ENCODE measurements at places on chromosomes 6 and 20.
A peak's percentile ranks its signal among the peaks of the same experiment; 100 is the strongest.

DNA sequence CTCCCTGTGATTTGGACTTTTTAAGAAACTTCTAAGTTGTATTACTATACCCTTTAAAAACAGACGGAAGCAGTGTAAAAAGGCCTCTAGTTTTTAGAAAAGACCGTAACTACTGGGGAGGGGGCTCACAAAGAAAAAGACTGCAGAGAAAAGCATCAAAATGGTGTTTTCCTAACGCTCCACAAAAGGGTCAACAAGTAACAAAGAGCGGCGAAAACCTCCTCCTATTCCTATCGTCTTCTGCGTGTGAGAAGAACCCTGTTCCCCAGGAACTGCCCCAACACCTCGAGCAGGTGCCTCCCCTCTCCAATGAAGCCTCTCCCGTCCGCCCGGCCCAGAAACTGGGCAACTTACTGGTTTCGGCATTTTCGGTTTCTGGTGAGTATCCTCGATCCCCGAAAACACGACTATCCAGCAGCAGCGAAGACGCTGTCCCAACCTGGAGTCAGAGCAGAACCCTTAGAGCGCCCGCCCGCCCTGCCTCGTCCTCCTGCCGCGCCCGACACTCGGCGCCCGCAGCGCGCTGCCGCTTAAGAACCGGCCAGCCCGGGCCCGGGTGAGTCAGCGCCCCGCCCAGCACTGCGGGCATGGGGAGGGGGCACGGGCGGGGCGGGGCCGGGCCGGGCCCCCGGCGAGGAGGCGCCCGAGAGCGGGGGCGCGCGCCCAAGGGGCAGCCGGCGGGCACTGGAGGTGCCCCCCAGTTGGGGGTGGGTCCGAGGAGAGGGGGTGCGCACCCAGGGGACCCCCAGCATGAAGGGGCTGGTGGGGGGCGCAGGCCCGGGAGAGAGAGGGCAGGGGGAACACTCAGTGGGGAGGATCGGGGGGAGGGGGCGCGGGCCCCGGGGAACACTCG, 1.2 kb downstream of the EZR start:
- peak; percentile 65 for DNase-seq

DNA sequence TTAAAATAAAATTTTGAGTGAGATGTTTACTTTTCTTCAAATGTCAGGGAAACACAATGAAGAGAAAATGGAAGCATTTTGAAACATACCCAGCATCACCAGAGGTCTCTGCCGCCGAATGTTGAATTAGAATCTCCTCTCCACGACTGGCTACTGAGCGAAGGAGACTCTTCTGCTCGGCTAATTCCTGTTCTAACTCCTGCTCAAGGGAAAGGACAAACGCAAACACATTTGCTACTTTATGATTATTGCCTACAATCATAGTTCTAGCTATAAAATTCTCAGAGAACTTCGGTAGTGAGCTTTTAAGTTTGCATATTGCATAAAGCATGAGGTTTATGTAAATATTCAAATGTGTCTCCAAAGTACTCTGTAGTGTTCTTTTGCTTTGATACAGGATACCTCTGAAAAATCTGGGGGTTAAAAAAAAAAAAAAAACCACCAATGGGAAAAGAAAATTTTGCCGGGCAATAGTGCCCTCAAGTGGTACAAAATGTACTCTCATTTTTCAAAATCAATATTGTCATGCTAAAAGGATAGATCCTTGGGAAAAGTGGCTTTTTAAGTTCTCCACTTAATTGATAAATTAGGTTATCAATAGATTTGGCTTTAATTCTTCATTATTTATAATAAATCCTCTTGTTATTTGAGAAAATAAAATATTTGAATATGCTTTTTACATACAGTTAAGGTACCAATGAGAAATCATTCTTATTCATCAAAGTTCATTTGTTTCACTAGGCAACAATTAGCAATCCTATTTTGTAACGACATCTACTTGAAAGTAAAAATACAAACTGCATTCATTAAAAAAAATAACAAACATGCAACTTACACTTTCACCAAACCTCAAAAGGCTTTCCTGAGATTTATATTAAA, 369.0 kb downstream of the SYNE1 start:
- peak; percentile 20 for DNase-seq

GRCh38 chr6:166541366-166541765, 45.1 kb downstream of the RAMACL start:
- DNase-seq: no peak

DNA sequence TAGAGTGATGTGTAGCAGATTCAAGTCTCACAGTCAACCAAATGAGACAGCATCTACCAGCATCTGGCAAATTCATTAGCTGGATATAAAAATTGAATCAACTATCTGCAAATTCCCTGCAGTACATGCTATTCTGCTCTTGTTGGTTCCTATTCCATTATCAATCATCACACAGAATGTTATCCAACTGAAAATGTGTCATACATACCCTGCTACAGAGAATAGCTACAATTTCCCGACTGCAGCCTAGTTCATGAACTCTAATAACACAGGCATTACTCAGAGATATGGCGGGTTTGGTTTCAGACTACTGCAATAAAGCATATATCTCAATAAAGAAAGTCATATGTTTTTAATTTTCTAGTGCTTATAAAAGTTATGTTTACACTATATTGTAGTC, 78.4 kb downstream of the AHI1 start:
- DNase-seq: no peak

DNA sequence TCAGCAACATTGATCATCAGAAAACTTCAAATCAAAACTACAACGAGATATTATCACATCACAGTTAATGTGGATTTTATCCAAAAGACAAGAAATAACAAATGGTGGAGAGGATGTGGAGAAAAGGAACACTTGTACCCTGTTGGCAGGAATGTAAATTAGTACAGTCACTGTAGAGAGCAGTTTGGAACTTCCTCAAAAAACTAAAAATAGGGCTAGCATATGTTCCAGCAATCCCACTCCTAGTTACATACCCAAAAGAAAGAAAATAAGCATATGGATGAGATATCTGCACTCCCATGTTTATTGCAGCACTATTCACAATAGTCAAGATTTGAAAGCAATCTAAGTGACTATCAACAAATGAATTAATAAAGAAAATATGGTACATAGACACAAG, 887.7 kb upstream of the MAN1A1 start:
- no peak for DNase-seq

DNA sequence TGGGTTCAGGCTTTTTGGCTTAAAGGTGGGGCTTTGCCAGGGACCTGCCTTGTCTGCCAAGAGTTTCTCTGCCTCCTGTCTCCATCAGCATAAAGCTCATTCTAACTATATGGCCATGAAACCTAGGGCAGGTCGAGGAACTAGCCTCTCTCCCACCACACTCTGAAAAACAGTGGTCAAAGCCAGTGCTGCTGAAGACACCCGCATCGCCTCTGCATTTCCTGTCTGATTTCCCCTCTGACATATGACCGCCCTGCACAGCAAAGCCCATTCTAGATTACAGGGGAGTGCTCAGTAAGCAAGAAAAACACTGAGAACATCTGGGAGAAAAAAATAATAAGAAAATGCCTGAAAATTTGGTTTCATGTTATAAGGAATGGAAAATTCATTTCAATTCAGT, 573.6 kb downstream of the PRKN start:
- DNase-seq: no peak

DNA sequence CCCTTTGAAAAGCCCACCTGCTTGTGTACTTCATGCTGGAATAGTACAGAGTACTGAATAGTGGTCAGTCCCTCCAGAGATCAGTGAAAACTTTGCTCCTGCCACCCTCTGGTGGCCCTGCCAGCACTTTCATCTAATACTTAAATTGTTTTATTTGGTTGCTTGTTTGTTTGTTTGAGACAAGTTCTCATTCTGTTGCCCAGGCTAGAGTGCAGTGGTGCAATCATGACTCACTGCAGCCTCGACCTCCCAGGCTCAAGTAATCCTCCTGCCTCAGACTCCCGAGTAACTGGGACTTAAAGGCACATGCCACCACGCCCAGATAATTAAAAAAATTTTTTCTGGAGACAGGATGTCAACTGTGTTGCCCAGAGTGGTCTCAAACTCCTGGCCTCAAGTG, 9.1 kb downstream of the FAM83D start:
- no peak for DNase-seq

DNA sequence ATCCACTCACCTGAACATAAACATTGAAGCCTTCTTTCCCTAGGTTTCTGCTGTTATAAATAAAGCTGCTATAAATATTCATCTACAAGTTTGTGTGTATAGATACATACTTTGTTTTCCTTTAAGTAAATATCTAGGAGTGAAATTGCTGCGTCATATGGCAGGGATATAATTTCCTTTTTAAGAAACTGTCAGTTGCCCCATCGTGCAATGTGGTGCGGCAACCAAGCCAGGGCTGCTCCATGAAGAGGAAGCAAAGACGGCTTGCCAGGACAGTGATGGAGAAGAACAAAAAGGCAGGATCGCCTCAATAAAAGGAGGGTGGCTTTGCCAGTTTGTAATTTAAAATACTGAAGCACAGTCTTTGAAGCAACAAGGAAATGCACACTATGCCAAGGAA, 36.6 kb downstream of the CITED2 start:
- no peak for DNase-seq
